ENCODE measurements at places on chromosomes 3 and 15.

DNA sequence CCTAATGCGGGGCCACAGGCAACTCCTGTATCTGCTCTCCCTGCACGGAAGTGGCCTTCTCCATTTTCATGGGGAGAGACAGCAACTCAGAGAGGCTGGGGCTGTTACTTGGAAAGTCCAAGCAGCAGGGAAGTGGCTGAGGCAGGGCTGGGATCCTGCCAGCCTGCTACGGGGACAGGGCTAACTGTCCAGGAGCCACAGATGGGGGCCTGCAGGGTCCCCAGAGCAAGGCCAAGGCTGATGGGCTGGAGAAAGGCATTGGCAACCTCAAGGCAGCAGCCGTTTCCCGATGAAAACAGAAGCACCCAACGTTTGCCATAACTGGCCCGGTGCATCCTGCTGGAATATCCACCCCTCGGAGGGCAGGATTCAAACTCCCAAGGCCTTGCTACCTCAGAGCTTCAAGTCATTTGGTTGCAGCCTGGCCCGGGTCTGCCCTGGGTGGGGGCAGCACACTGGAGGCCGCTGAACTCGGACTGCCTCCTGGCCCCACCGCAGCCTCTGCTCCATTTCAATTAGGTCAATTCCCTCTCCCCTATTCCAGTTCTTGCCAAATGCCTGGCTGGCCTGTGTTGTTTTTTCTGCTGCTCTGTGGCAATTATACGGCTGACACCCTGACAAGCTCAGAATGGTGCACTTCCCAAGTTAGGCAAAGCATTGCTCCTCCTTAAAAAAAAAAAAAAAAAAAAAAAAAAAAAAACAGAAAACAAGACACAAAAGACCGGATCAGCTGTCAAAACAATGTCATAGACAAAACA lies 143.5 kb downstream of the NUP210 start:
- peak; percentile 44 for DNase-seq

DNA sequence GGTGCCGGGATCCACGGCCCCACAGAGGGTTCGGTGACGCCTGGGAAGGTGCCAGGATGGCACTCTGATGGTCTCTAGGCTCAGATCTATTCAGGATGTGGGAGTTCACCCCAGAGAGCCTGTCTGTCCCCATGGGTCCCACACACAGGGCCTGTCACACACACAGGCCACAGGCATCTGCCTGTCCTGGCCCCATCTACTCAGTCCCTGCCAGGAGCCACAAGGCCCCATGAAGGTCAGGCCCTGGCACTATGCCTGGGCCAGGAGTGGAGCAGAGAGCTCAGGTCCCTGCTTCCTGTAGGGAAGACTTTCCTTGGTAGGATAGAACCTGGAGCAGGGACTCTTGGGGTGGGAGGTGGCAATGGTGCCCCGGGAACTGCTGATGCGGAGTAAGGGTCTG lies 49.0 kb upstream of the FURIN start:
- no peak for DNase-seq

GRCh38 chr3:160643994-160644393 lies 33.0 kb upstream of the ARL14 start:
- DNase-seq: no peak

DNA sequence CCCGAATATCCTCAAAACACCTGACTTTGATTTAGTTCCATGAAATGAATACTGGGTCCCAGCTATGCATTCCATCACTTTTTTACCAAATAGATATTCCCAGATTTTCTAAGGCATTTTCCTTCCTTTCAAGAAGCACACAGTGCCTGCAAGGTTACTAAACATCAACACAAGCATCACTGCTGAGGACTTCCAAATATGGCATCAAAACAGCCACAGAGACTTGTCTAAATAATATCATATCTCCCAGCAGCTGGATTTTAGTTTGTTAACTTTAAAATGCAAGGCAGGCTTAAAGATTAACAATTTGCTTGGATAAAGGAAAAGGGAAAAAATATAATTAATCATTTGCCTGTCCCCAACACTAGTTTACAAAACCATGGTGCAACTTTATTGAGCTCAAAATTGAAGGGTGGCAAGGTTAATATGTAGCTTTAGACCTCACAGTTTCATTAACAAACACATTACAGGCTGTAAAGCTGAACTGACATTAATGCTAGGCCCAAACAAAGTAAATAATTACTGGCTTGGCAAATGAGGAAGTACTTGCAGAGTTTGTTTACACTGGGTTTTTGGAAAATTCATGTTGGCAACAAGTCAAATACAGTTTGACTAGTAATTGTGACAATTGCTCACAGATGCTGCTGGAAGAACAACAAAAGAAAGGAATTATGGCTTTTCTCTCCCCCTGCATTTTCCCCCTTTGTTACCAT lies 401.7 kb upstream of the CDIN1 start:
- DNase-seq: peak; percentile 86

GRCh38 chr3:191997579-191998268 lies 536.8 kb downstream of the PYDC2 start:
- no peak for DNase-seq

- DNase-seq: no peak
These were observed 15.5 kb downstream of the GREM1 start for GRCh38 chr15:32733281-32733680.

DNA sequence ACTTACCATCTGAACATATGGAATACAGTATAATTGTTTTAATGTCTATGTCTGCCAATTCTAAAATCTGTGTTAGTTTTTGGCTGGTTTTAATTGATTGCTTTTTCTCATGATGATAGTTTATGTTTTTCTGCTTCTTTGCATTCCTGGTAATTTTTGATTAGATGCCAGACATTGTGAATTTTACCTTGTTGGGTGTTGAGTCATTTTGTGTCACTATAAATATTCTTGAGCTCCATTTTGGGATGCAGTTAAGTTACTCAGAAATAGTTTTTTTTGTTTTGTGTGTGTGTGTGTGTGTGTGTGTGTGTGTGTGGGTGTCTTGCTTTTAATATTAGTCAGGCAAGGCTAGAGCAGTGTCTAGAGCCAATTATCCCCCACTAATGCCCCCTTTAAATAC lies 818.8 kb upstream of the NR2F2 start:
- DNase-seq: no peak

DNA sequence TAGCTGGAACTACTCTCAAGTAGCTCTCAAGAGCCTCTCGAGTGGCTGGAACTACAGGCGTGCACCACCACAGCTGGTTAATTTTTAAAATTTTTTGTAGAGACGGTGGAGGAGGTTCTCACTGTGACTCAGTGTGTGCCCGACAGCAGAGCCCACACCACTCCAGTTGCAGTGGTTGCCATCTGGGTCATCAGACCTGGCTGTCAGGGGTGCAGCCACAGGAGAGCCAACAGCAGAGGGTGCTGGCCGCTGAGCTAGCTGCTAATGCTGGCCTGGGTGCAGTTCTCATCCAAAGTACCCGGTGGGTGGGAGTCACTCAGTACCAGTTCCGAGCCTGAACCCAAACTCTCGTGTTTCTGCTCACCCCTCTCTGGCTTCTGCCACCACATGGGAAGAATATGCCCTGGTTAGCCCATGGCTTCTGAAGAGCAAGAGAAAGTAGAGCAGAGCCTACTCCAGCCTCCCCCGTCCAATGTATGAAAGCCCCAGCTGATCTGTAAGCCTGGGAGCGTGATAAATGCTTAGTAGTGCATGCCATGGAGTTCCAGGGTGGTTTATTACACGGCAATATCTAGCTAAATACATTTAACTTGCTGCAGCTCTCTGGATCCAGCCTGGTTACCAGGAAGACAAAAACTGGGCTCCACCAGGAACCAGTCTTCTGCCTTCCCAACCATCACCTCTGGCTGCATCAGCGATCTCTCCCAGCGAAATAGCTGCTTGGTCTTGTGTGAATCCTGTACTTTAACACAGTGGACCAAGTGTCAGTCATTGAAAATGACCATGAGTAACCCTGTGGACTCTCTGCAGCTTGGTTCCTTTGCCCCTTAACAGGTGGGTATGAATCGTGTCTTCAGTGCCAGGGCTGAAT lies 17.1 kb downstream of the UMPS start:
- DNase-seq: no peak

DNA sequence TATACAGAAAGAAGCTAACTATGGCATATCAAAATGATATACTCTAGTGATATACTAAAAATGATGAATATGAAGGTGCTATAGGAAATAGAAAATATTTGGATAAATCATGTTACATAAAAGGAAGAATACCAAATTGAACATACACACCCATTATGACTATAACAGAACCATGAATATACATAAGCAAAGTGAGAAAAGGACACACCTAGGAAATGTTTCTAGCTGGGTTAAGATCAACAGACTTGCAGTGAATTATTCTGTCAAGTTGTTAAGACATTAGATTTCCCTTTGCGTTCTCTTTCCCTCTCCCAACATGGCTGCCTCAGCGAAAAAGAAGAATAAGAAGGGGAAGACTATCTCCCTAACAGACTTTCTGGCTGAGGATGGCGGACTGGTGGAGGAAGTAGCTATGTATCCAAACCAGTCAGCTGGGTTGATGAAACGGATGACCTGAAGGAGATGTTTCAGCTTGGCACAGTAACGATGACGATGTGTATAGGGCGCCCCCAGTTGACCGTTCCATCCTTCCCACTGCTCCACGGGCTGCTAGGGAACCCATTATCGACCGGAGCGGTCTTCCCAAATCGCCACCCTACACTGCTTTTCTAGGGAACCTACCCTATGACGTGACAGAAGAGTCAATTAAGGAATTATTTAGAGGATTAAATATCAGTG lies 20.2 kb upstream of the PARP14 start:
- no peak for DNase-seq

GRCh38 chr15:33671456-33671855 lies 296.8 kb upstream of the CHRM5 start:
- DNase-seq: no peak

DNA sequence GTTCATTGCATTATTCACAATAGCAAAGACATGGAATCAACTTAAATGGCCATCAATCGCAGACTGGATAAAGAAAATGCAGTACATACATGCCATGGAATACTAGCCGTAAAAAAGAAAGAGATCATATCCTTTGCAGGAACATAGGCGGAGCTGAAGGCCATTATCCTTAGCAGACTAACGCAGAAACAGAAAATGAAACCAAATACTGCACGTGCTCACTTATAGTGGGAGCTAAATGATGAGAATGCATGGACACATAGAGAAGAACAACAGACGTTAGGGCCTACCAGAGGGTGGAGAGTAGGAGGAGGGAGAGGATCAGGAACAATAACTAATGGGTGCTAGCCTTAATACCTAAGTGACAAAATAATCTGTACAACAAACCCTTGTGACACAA lies 57.9 kb downstream of the RASA2 start:
- DNase-seq: no peak

GRCh38 chr3:194486540-194487288 lies at the start of gene ATP13A3:
TSS of gene ATP13A3 (minus strand) at chr3:194487002. CDS start at chr3:194462190, 24,812 bp downstream.
- DNase-seq: peak; percentile 92

GRCh38 chr3:132554437-132554836 lies 42.6 kb upstream of the ACKR4 start:
- DNase-seq: no peak

- DNase-seq: no peak
These were observed 6.9 kb downstream of the CP start for GRCh38 chr3:149214702-149215101.

GRCh38 chr3:81931265-81932251 lies 170.1 kb upstream of the GBE1 start:
- DNase-seq: no peak

DNA sequence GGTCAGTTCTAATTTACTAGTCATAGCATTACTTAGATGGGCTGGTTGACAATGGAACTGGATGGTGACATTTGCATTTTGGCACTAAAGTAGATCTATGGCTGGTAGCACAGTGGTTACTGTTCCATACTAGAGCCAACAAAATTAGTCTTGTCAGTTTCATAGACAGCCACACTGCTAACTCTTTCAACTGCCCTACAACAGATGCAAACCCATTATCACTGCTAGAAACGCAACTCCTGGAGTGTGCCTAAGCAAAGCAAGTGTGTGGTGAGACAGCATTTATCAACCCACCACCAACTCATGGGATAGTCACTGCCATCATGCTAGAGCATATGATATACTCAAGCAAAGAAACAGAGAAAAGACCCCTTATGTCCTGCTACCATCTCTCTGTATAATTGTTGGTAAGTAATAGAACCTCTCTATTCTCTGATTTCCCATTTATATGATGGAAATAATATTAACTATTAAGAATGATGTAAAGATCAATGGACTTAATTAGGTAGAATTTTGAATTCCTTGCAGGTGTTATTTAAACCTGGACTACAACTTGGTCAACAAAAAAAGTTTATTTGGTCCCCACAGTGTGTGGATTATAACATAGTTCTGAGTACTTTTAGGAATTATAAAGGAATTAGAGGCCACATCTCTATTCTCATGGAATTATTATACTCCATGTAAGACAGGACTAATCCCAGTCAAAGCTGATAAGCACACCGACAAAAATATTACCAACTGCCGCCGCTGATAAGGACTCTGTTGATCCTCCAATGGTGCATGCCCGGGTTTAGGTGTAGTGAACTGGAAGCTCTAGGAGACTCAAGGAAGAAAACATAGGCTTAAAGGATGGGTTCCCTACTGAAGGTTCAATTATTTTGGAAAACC lies 19.9 kb upstream of the ABHD5 start:
- DNase-seq: no peak

DNA sequence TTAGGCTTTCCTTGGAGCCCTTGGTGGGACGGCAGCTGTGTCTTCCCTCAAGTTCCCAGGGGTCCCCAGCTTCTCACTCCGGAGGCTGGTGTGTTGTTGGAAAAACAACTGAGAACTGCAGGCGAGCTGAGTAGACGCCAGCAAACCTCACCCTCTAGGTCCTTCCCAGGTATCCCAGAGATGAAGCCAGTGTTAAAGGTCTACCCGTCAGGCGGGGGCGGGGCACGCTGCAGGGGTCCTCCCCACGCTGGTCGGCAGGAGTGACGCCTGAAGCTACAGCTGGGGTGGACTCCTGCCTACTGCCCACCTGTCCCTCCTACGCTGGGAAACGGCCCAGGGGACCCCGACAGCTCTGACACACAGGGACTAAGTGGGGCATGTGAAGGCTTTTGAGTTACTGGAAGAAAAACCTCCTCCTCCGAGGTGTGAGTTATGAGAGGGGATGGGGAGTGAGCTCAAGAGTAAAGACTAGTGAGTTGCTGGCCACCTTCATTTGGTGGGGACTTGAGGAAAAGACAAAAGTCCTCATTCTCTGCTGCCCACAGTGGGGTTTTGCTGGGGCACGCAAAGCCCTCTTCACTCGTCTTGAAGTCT lies 32.2 kb upstream of the SNRPA1 start:
- DNase-seq: no peak

DNA sequence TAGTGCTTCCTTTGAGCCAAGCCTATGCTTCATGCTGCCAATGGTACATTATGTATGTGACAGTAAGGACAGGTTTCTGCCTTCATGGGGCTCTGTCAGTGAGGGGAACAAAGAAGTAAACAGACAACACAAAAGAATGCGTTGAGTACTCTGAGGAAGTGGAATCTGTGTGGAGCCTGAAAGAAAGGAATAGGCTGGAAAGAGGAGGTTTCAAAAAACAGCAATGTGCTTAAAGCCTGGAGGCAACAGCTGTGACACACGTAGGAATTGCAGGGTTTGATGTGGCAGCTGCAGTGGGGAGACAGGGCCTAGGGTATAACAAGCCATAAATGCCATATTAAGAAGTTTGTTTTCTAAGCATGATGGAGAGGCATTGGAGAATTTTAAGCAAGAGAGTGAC lies 316.7 kb downstream of the CLSTN2 start:
- DNase-seq: no peak

GRCh38 chr3:2784627-2785026 lies 325.5 kb downstream of the IL5RA start:
- no peak for DNase-seq
